CD4-positive, alpha-beta T cell treated with Interleukin-10 for 1 hour (primary cell): ENCODE measurements at places on chromosomes 1 and 21.

GRCh38 chr1:173341307-173341706 lies 134.2 kb upstream of the TNFSF4 start:
- no peak for DNase-seq

GRCh38 chr1:82154219-82154970 lies 353.7 kb downstream of the ADGRL2 start:
- DNase-seq: no peak

GRCh38 chr1:19229229-19229628 lies 19.2 kb upstream of the UBR4 start:
- DNase-seq: no peak

DNA sequence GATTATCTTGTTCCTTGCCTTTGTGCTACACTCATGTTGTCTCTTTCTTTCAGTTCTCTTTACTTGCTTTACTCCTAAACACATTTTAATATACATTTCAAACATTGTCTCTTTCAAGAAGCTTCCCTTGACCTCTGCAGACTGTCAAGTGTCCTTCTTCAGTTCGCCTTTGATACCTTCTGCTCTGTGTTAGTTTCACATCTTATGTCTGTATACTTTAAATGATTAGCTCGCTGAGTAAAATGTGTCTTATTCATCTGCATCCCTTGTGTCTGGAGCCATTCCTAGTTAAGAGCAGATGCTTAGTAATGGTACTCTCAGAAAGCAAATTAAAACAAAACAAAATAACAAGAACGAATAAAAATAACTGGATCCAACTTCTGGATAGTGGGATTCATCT lies 303.3 kb downstream of the S1PR1 start:
- DNase-seq: no peak

DNA sequence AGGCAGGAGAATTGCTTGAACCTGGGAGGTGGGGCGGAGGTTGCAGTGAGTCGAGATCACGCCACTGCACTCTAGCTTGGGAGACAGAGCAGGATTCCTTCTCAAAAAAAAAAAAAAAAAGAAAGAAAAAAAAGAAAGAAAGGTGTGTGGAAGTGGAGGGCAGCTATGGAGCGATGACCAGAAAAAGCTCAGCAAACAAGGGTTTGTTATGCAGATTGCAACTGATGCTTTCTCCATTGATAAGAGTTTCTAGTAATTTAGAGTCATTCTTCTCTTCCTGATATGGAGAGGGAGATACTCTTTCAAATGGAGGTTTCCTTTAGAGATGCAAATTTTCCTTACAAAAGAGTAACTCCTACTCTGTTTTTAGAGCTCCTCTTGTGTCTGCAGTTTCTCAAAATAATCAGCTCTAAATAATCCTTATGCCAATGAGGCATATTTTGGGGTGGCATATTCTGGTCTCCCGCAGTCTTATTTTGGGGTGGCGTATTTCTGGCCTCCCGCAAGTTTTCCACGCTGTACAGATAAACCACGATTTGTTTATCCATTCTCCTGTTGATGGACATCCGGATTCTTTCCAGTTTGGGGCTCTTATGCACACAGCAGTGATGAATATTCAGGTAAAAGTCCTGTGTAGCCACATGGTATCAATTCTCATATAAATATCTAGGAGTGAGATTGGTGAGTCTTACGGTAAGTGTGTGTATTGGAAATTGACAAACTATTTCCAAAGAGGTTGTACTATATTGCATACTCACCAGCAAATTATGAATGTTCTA lies 30.7 kb upstream of the RCC2 start:
- no peak for DNase-seq

- no peak for DNase-seq
Observed at GRCh38 chr21:45125357-45125756, 51.0 kb downstream of the ADARB1 start.

DNA sequence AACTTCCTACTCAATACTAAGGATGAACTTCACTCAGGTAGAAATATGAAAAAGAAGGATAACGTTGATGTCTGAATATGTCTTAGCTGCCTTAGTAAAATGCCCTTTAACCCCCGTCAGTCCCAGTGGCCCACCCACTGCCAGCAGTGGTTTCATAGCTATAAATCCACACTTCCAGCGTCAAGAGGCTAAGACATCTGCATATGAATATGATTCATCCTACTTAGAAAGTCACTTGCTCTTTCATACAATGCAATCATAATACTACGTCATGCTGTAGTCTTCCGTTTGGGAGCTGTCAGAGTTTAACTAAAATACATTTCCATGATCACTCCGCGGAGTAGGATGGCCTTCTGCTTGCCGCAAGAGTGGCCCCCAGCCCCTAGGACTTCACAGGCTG lies 247.3 kb downstream of the SDCCAG8 start:
- no peak for DNase-seq

DNA sequence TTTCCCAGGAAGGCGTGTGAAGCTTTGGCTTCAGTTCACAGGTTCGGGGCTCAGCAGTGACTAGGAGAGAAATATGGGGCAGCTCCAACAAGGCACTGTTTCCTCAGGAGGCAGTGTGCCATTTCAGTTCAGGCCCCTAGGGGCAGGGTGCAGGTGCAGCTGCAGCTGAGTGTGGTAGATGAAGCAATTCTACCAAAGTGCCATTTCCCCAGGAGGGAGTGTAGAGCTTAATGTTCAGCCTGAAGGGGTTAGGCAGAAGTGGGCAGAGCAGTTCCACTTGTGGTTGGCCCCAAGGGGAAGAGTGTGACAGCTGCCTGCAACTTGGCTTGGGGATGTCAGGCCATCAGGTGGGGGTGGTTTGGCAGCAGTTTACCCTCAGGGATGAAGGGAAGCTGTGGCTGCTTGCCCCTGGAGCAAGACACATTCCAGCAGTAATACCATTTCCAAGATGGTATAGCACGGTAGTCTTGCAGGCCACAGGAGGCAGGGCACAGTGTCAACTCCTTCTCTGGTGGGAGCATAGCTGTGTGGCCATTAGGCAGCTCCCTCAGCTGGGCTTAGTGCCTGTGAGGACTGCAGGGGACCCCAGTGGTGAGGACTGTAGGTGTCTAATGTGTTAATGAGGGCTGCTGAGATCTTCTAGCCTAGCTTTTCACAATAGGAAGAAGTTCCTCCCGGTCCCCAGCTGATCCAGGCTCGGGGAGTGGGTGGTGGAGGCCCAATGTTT lies 34.7 kb downstream of the RGSL1 start:
- DNase-seq: peak; percentile 19

DNA sequence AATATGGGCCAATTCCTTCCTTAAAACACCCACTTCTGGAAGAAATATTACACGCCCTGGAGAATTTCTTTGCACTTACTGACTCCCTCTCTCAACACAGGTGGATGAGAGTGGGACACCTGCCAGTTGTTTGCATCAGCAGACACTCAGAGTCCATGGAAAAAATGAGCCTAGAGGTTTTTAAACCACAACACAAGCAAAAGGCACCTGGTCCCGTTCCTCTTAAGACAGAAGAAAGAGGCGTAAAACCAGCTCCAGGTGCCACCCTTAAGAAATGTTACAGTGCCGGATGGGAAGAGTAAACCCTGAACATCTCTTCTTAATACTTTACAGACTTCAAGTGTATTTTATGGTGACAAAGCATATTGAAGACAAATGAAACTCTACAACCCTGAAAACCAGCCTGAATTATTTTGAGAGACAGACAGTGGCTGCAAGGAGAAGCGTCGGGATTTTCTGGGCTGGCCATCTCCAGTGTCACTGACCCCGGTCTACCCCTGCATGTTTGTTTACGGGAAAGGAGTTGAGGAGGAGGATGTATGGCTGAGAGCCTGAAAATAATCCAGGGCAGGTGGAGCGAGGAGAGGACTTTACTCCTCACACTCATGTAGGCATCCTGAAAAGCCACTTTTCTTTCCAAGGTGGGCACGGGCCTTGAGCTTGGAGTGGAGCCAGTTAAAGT lies 7.8 kb upstream of the RIPK4 start:
- DNase-seq: no peak

DNA sequence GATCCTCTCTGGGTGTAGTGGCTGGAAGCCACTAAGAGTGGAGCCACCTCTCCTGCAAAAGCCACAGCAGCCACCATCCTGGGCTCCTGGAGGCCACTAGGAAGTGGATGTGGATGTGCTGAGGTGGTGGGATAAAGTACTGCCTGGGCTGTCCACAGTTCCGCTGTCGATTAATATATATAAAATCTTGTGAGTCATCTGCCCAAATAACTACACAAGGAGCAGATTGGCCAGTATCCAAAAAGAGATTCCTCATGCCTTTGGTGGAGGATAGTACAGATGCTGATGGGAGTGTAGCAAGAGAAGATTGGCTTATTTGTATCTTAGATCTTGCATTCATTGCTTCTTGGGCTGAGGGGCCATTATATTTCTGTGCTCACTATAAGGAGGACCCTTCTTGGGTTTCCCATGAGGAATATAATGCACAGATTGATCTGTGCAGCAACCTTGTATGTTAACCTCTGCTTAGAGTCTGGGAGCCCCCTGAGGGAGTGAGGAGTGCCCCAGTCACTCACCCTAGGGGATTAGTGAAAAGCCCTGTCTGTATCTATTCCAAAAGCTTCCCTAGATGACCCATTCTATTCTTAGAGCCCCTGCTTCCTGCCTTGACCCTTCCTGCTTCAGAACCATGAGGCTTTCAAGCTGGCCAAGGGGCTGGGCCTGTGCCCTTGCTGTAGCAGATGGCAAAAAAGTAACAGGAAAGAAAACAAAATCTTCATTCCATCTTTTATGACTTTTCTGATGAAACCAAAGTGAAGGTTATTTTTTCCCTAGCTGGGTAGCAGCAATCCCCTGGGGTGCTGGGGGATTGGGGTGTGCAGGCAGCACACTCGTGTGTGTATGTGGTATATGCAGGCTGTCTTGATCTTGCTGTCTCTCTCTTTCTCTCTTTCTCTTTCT lies 31.7 kb downstream of the RCSD1 start:
- no peak for DNase-seq

DNA sequence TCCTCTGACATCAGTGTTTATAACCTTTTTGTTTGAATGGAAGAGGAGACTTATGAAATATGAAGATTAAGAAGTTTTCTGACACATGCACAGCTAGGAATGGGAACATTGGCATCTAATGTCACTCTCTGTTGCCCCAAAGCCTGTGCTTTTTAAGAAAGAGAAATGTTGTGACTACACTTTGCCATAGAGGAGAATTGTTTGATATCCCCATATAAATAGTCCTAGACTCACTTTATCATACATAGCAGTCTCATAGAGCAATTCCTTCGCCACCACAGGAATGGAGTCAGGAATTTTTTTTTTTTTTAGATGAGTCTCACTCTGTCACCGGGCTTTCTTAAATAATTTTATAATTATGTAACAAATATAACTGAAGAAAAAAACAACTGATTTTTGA lies 1.5 kb downstream of the KRTAP21-3 start:
- DNase-seq: no peak

GRCh38 chr1:90809093-90809492 lies 92.0 kb upstream of the BARHL2 start:
- no peak for DNase-seq

DNA sequence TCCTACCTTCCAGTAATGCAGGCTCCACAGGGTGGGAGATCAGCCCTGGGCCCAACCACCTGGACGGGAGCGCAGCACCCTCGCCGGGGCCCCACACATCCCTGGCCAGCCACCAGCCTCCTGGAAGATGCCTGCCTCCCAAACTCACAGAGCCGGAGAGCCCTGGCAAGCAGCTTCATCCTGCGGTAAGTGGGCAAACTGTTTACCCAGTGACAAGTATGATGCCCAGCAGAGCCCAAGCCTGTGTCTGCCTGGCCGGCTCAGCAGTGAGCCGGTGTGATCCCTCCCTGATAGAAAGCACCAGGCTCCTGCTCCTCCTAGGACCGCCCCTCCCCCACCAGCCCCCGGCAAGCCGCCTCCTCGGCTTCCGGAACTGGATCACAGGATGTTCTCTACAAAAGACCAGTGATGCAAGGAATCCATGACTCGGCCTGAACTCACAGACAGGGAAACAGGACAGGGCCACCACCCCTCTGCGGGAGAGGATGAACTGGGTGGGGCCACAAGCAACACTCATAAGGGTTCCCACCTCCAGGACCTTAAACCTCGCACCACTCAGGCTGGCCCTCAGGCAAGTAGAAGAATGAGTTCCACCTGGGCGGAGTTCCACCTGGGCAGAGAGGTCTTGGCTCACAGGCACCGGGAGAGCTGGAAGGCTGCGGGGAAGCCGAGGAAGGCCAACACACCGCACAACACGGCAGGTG lies 7.9 kb downstream of the ACOT7 start:
- DNase-seq: no peak

- peak; percentile 33 for DNase-seq
Observed at GRCh38 chr1:175192111-175192629, 406 bp downstream of the KIAA0040 start.

- DNase-seq: no peak
Observed at GRCh38 chr1:153347856-153348255, 785 bp downstream of the PGLYRP4 start.

- no peak for DNase-seq
Observed at GRCh38 chr1:227746676-227747075, 11.4 kb downstream of the SNAP47 start.

DNA sequence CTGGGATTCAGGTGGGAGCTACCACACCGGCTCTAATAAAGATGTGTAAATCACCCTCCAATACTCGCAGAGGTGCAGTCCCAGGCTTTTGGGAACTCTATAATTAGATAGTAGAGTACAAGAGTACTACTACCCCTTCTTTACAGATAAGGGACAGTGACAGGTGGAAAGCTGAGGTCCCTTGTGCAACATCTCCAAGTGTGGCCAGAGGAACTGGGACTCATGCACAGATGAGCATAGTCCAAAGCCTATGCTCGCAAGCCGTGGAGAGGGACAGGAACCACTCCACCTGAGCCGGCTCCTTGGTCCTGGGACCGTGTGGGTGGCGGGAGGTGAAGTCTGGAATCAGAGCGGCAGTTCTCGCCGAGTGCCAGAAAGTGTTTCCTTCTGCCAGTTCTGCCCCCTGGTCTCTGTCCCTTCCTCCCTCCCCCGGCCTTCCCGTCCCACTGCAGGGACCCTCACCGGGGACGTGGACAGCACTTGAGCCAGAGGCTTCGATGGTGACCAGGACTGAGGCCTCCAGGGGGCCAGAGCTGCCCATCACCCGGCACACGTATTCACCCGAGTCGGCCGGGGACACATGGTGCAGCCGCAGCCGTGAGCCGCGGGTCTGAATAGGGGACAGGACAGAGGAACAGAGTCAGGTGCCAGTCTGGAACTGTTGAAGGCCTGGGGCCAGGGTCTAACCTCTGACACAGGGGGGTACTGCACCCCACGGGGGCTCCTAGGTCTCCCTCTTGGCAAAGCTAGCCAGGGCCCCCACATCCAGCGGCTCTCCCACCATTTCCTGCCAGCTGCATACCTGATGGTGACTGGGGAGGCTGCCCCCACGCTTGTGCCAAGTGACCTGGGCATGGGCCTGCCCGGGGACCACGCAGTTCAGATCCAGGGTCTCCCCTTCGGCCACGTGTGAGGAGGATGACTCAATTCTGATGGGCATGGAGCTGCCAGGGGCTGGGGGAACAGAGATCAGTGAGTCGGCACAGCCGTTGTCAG lies 33.9 kb downstream of the LDLRAD2 start:
- no peak for DNase-seq

- DNase-seq: no peak
Observed at GRCh38 chr1:239386453-239387303, at the start of gene CHRM3. CHRM3 (plus strand) TSS chr1:239386568; CDS start chr1:239907452, 520,884 bp downstream.

- DNase-seq: no peak
Observed at GRCh38 chr1:229438021-229438420, 4.1 kb upstream of the ACTA1 start.

- DNase-seq: no peak
Observed at GRCh38 chr1:151963288-151963687, 30.4 kb downstream of the S100A10 start.

- no peak for DNase-seq
Observed at GRCh38 chr1:148354284-148354912, 128.7 kb downstream of the PPIAL4G start.
